ENCODE measurements at places on chromosomes 16 and 17.

DNA sequence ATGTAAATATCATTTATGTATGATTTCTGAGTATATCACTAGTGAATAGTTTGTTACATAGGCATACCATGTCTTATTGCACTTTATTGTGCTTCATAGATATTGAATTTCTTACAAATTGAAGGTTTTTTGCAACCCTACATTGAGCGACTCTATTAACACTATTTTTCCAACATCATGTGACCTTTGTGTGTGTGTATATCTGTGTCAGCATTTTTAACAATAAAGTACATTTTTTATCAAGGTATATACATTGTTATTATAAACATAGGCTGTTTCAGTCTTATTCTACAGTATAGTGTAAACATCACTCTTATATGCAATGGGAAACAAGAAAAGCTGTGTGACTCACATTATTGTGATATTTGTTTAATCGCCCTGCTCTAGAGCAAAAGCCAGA, 1944.9 kb downstream of the TP53TG3F start:
- DNase-seq = no peak

GRCh38 chr16:3121851-3122467, 9.6 kb downstream of the ZNF205 start:
- no peak for DNase-seq

GRCh38 chr16:4894276-4895150, 42.4 kb downstream of the PPL start:
- DNase-seq = no peak

- DNase-seq = no peak
Observed at GRCh38 chr17:63529711-63530556, 6.8 kb downstream of the KCNH6 start.

DNA sequence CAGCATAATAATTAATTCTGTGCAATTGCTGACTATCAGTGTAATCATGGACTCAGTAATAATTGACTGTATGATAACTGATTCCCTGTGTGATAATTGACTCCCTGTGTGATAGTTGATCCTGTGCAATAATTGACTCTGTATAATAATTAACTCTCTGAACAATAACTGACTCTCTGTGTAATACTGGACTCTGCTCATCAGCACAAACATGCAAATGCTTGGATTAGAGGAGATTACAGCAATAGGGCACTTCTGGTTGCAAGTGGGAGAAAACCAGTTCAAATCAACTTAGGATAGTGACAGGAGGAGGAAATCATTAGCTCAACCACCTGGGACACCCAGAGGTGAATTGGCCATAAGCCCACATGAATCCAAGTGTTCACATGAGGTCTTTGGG, 582.1 kb downstream of the RBFOX1 start:
- DNase-seq = no peak

- no peak for DNase-seq
Observed at GRCh38 chr16:22843122-22843521, 29.2 kb downstream of the HS3ST2 start.

DNA sequence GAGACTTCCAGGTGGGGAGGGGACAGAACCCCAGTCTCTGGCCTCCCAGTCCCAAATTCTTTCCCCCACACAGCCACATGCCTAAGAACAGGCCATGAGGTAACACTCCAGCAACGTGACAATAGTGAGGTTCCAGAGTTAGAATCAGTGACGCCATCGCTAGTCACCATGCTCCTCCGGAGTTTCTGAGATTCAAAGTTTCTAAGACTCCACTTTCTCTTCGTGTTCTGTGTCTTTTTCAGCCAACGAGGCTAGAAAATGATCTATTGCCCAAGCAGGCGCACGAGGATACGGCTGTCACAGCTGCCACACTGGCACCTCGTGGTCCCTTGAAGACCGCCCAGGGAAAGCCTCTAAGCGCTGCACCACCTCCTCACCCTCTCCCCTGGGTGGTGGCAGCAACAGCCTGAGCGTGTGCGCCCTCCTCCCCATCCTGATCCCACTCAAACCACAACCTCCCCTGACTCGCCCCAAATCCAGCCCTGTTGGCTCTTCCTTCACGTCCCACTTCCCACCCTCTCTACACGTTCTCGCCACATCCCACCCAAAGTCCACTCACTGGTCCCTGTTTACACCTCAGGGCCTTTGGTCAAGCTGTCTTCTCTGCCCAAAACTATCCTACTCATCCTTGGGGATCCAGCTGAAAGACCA, 1.0 kb downstream of the MCRIP1 start:
- DNase-seq = no peak

DNA sequence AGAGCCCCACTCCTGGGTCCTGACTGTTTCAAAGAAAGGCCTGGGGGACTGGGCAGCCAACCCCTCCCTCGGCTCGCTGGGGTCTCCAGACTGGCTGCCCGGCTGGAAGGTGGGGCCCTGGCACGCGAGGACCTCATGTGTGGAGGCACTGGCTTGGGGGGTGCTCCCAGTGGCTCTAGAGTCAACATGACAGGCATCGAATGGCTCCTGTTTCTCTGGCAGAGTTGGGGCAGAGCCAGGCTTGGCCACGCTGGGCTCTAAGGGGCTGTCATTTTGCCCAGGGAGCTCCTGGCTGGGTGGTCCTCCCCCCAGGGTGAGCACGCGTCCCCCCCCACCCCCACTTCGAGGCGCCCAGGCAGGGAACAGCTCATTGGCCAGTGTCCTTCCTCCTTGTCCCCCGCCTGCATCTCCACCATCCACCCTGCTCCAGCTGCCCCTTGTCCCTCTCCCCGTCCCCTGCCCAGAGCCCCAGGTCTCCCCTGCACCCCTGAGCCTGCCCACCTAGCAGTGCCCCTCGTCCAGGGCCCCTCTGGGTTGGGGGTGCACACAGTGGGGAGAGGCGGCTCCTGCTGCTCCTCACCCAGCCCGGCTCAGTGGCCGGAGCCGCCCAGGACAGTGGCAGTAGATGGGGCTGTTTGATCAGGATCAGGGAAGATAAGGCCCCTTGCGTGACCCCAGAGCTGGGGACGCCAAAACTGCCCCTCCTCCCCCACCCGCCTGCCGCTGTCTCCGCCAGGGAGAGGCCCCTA, 2.7 kb downstream of the GCGR start:
- no peak for DNase-seq
